Tibial nerve (tissue), 4 donors: ENCODE measurements at places on chromosomes 12 and 14. TPM values are rescaled to one million over a fixed set of nuclear protein-coding genes. Genes with fewer than 3 reads are reported as not detected.
A peak's percentile ranks its signal among the peaks of the same experiment; 100 is the strongest.

DNA sequence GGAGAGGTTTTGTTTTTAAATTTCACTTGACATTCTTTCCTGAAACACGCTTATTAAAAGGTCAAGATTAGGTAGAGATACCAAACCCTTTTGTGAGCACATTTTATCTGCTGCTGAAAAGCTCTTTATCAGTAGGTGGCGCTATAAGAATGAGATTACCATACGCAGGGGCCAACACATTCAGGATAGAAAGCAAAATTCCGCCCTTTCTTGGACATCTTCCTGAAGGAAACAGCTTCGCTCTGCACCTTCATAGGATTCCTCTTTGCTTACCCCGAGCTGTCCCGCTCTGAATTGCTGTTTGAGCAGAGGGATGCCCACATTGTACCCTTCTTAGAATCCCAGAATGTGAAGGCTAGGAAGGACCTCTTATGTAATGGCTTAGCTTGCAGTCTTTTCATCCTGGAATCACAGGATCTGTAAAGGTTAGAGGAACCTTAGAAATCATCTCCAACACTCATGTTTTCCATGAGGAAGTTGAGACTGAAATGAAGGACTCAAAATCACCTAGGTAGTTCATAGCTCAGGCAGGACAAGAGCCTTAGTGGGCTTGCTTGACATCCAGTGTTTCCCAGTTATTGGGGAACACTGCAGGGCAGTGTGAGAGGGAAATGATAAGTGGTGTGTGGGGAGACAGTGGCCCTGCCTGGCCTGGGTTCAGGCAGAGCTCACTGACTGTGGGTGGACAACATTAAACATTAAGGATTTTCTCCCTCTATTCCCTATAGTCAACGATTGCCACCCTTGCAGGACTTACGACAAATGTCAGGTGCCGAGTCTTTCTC lies 38.7 kb upstream of the CRY1 start:
- H3K27ac ChIP-seq: no peak overlapping the region
- DNase-seq: peak; percentile 60
- H3K4me3 ChIP-seq: no peak overlapping the region
- H3K36me3 ChIP-seq: no peaks in the 10 kb centered on the region

DNA sequence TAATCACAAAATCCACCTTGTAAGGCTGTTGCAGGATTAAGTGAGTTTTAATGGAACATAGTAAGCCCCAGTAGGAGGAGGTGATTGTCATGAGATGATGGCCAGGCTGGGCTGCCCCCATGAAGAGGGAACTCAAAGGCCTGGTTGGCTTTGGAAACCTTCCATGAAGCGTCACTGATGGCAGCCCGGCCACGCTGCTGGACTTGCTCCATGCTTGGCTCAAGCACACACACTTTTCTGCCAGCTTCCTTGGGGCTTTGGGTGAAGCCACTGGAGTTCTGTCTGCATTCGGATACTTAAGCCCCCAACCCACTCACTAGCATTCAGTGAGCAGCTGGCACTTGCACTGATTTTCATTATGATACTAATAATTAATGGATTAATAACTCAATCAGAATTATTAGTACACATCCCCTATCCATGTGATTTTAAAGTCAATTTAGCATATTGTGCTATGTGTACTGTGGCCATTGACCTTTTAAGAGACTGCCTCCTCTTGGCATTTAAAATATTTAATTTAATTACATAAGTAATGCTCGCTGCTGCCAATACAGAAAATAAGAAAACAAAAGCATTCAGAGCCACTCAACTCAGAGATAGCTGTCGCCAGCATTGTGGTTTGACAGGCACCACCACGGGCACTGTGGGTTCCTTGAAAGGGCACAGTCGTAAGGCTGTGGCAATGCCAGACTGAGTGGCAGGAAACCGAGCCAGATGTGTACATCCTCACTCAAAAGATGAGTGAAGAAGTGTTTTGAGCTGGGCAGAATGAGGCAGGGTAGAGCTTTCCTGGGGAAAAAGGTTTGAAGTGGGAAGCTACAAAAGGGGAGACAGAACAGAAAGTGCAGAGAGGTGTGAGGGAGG lies 15.9 kb downstream of the KRT85 start:
- no peaks in the 10 kb centered on the region for H3K4me1 ChIP-seq
- no peak overlapping the region for H3K4me3 ChIP-seq
- peaks cover 3% of the 10 kb centered on the region for H3K27me3 ChIP-seq
- DNase-seq: no peak
- H3K27ac ChIP-seq: no peak overlapping the region

GRCh38 chr12:79006306-79006705 lies 141.7 kb downstream of the SYT1 start:
- no peaks in the 10 kb centered on the region for H3K4me1 ChIP-seq
- H3K4me3 ChIP-seq: no peak overlapping the region
- no peak for DNase-seq
- H3K27me3 ChIP-seq: no peaks in the 10 kb centered on the region
- H3K36me3 ChIP-seq: no peaks in the 10 kb centered on the region

The GALNT6 gene
- 5.2 TPM for total RNA-seq

GRCh38 chr12:55467836-55468235 lies 2.1 kb downstream of the OR6C70 start:
- H3K27ac ChIP-seq: no peak overlapping the region
- no peak overlapping the region for H3K4me3 ChIP-seq
- H3K4me1 ChIP-seq: no peaks in the 10 kb centered on the region

- no peak overlapping the region for H3K4me3 ChIP-seq
- no peaks in the 10 kb centered on the region for H3K4me1 ChIP-seq
- H3K36me3 ChIP-seq: no peaks in the 10 kb centered on the region
- no peak overlapping the region for H3K27ac ChIP-seq
- no peak for DNase-seq
These were observed 115.9 kb downstream of the NAV3 start for GRCh38 chr12:77946541-77947061.

- H3K27ac ChIP-seq: no peak overlapping the region
- H3K4me3 ChIP-seq: no peak overlapping the region
- H3K4me1 ChIP-seq: no peaks in the 10 kb centered on the region
- H3K27me3 ChIP-seq: no peaks in the 10 kb centered on the region
- no peaks in the 10 kb centered on the region for H3K36me3 ChIP-seq
These were observed 235.0 kb downstream of the CRADD start for GRCh38 chr12:93912086-93912733.

GRCh38 chr12:24047326-24047725 lies 97.9 kb upstream of the SOX5 start:
- DNase-seq: no peak
- H3K36me3 ChIP-seq: no peaks in the 10 kb centered on the region
- H3K27me3 ChIP-seq: no peaks in the 10 kb centered on the region
- H3K4me1 ChIP-seq: no peaks in the 10 kb centered on the region
- H3K27ac ChIP-seq: no peak overlapping the region

DNA sequence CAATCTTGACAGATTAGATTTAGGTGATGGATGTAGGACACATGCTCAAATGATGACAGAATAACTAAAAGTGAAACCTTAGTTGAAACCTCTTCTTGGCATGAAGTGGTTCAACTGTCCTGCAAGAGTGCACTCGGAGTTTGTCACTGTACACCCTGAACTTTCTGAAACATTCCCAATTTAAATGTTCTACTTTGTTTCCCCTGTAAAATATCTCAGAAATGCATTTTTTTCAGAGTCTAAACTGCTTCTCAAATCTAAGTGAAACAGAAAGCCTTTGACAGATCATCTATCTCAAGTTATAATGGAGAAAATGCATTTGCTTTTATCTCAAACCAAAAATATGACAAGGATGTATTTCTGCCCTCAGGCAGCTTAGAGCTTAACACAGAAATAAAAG lies 66.0 kb downstream of the BHLHE41 start:
- no peaks in the 10 kb centered on the region for H3K4me1 ChIP-seq
- no peaks in the 10 kb centered on the region for H3K36me3 ChIP-seq
- no peaks in the 10 kb centered on the region for H3K27me3 ChIP-seq

DNA sequence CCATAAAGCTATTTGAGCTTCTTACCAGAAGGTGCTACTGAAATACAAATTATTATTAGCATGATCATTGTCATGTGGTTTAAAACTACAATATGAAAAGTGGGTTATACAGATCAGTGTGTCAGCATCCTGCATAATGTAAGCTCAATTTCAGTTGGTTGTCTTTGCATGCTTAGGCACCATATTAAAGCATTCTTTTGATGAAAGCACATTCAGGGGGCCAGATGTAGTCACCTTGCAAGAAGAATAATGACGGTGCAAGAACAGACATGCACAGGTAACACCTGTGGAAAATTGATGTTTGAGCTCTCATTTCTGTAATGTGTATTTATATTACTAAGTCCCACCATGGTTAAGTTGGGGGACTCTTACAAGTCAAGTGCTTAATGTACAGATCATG lies 123.9 kb downstream of the PAX9 start:
- no peaks in the 10 kb centered on the region for H3K4me1 ChIP-seq
- DNase-seq: no peak
- no peak overlapping the region for H3K27ac ChIP-seq
- H3K4me3 ChIP-seq: no peak overlapping the region

GRCh38 chr12:46480724-46481123 lies 108.2 kb upstream of the SLC38A2 start:
- no peak for DNase-seq
- H3K4me3 ChIP-seq: no peak overlapping the region
- H3K4me1 ChIP-seq: peaks cover 21% of the 10 kb centered on the region

The NGB gene
- total RNA-seq: not detected

DNA sequence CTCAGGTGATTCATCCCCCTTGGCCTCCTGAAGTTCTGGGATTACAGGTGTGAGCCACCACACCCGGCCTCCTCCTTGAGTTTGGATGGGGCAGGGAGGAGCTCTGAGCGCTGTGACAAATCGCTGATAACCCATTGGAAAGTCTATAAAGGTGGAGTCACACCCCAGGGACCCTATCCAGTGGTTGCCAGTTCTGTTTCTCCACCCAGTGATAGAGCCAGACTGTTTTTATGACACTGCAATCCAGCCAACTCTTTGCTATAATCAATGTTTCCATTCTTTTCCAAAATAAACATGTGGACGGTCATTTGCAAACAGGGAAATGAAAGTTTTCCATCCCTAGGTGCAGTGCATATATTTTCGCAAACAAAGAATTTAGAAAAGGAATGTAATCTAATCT lies 142.0 kb upstream of the PELI2 start:
- peaks cover 19% of the 10 kb centered on the region for H3K4me1 ChIP-seq
- H3K4me3 ChIP-seq: no peak overlapping the region
- DNase-seq: no peak
- H3K27ac ChIP-seq: no peak overlapping the region
- H3K27me3 ChIP-seq: no peaks in the 10 kb centered on the region

GRCh38 chr12:96396209-96396608 lies 4.0 kb downstream of the CDK17 start:
- H3K4me3 ChIP-seq: no peak overlapping the region
- no peak overlapping the region for H3K27ac ChIP-seq
- peaks cover 20% of the 10 kb centered on the region for H3K4me1 ChIP-seq
- H3K27me3 ChIP-seq: no peaks in the 10 kb centered on the region

The TAS2R8 gene
- total RNA-seq: not detected

GRCh38 chr12:6450091-6450868 lies 1.6 kb upstream of the TAPBPL start:
- peaks cover 28% of the 10 kb centered on the region for H3K4me1 ChIP-seq
- no peaks in the 10 kb centered on the region for H3K36me3 ChIP-seq
- peak overlapping the region; percentile 90 for H3K27ac ChIP-seq
- no peaks in the 10 kb centered on the region for H3K27me3 ChIP-seq

DNA sequence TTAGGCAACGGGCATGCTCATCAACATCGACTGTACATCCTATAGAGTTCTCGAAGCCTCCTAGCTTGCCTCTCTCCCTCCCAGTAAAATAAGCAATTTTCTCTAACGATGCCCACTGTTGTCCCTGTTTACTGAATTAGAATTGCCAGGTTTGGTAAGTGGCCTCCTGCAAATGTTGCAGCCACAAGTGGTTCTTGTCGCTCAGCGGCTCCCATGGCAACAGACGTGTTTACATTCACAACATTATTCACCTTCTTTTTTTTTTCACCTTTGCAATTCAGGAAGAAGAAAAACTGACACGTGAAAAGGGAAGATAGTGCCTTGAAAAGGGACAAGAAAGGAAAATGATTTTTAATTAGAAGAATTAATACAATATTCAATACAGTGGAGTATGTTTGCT lies 100.9 kb upstream of the PKP2 start:
- no peak for DNase-seq
- H3K4me1 ChIP-seq: no peaks in the 10 kb centered on the region
- no peaks in the 10 kb centered on the region for H3K27me3 ChIP-seq
- no peak overlapping the region for H3K4me3 ChIP-seq
- H3K36me3 ChIP-seq: no peaks in the 10 kb centered on the region

GRCh38 chr12:26379777-26380467 lies 184.5 kb downstream of the SSPN start:
- H3K27ac ChIP-seq: no peak overlapping the region
- H3K4me1 ChIP-seq: no peaks in the 10 kb centered on the region
- H3K27me3 ChIP-seq: no peaks in the 10 kb centered on the region
- H3K36me3 ChIP-seq: no peaks in the 10 kb centered on the region
- no peak overlapping the region for H3K4me3 ChIP-seq
- DNase-seq: no peak

- H3K36me3 ChIP-seq: no peaks in the 10 kb centered on the region
- H3K4me3 ChIP-seq: no peak overlapping the region
- no peaks in the 10 kb centered on the region for H3K4me1 ChIP-seq
These were observed 164.1 kb upstream of the EEA1 start for GRCh38 chr12:93093243-93093642.

- H3K4me3 ChIP-seq: no peak overlapping the region
- no peak overlapping the region for H3K27ac ChIP-seq
- no peaks in the 10 kb centered on the region for H3K36me3 ChIP-seq
These were observed 1316.7 kb upstream of the TMEM132C start for GRCh38 chr12:126950266-126950665.

- H3K36me3 ChIP-seq: no peaks in the 10 kb centered on the region
- no peaks in the 10 kb centered on the region for H3K4me1 ChIP-seq
- no peak overlapping the region for H3K4me3 ChIP-seq
These were observed 442.4 kb upstream of the MGAT4C start for GRCh38 chr12:86698641-86698980.

The GEMIN2 gene
- 26.1 TPM for total RNA-seq

DNA sequence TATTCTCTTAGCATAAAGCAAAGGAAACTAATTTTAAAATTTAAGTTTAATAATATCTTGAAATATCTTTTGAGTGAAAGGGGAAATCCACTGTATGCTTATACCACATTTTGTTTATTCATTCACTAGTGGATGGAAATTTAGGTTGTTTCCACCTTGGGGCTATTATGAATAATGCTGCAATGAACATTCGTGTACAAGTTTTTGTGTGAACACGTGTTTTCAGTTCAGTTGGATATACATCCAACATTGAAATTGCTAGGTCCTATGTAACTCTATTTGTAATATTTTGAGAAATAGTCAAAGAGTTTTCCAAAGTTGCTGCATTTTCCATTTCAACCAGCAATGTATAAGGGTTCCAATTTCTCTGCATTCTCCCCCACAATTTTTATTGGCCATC lies 83.7 kb upstream of the ETV6 start:
- H3K27ac ChIP-seq: no peak overlapping the region
- no peaks in the 10 kb centered on the region for H3K36me3 ChIP-seq
- no peak for DNase-seq
- no peaks in the 10 kb centered on the region for H3K27me3 ChIP-seq

- H3K4me1 ChIP-seq: peaks cover 3% of the 10 kb centered on the region
- no peaks in the 10 kb centered on the region for H3K27me3 ChIP-seq
- no peak overlapping the region for H3K27ac ChIP-seq
- no peak overlapping the region for H3K4me3 ChIP-seq
- no peak for DNase-seq
These were observed 221.7 kb upstream of the PLEKHG7 start for GRCh38 chr12:92481066-92481465.
